ENCODE measurements at places on chromosomes 4 and X. TPM values are rescaled to one million over a fixed set of nuclear protein-coding genes. Genes with fewer than 3 reads are reported as not detected.
A peak's percentile ranks its signal among the peaks of the same experiment; 100 is the strongest.

The IQSEC2 gene
- total RNA-seq = 20.9 TPM

The ERAS gene
- 0.19 TPM for total RNA-seq

The TMPRSS11D gene
- total RNA-seq = not detected

The TBC1D8B gene
- total RNA-seq = 9.7 TPM

The FAM241A gene
- total RNA-seq = 2.9 TPM

GRCh38 chr4:68368691-68369131 is 18.8 kb upstream of the YTHDC1 start:
- DNase-seq = no peak
- no peaks in the 10 kb centered on the region for H3K4me1 ChIP-seq
- H3K4me3 ChIP-seq = peak overlapping the region; percentile 35

- no peaks in the 10 kb centered on the region for H3K27me3 ChIP-seq
- H3K4me3 ChIP-seq = no peak overlapping the region
- H3K4me1 ChIP-seq = peaks cover 21% of the 10 kb centered on the region
- no peaks in the 10 kb centered on the region for H3K36me3 ChIP-seq
- DNase-seq = no peak
- H3K27ac ChIP-seq = no peak overlapping the region
These were observed 14.6 kb downstream of the HERC3 start for GRCh38 chr4:88606832-88607231.

DNA sequence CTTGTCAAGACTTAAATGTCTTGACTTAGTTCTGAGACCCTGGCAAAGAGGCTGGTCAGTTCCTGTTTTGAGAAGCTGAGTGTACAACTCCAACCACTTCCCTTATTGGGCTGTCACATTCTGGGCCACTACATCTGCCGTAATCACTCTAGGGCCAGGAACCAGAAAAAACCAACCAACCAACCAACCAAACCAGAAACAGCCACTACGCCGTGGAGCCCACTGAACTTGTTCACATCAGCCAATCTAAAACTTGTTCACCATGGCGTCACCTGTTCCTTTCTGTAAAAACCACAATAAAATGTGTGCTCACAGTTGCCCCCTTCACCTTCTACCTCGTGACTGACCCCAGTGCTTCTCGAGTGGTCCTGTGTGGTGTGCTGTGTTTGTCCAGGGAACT is 107.3 kb downstream of the JADE1 start:
- no peak overlapping the region for H3K27ac ChIP-seq
- H3K27me3 ChIP-seq = no peaks in the 10 kb centered on the region
- DNase-seq = no peak
- H3K36me3 ChIP-seq = no peaks in the 10 kb centered on the region
- H3K4me1 ChIP-seq = no peaks in the 10 kb centered on the region

DNA sequence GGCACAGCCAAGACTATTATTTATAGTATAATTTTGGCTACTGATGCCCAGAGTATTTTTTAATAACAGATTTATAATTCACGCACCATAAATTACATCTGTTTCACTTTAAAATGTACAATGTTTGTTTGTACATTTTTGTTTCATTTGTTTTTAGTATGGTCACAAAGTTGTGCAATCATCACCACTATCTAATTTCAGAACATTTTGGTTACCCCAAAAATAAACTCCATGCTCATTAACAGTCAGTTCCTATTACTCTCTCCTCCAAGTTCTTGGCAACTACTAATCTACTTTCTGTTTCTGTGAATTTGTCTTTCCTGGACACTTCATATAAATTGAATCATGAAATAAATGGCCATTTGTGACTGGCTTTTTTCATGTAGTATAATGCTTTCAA is 176.7 kb downstream of the SH3BGRL start:
- H3K4me3 ChIP-seq = no peak overlapping the region
- no peaks in the 10 kb centered on the region for H3K27me3 ChIP-seq
- no peak overlapping the region for H3K27ac ChIP-seq
- no peaks in the 10 kb centered on the region for H3K36me3 ChIP-seq
- no peaks in the 10 kb centered on the region for H3K4me1 ChIP-seq

- DNase-seq = no peak
- H3K4me3 ChIP-seq = no peak overlapping the region
- no peaks in the 10 kb centered on the region for H3K27me3 ChIP-seq
- no peaks in the 10 kb centered on the region for H3K4me1 ChIP-seq
These were observed 139.6 kb downstream of the SPRY1 start for GRCh38 chr4:123536225-123536624.

DNA sequence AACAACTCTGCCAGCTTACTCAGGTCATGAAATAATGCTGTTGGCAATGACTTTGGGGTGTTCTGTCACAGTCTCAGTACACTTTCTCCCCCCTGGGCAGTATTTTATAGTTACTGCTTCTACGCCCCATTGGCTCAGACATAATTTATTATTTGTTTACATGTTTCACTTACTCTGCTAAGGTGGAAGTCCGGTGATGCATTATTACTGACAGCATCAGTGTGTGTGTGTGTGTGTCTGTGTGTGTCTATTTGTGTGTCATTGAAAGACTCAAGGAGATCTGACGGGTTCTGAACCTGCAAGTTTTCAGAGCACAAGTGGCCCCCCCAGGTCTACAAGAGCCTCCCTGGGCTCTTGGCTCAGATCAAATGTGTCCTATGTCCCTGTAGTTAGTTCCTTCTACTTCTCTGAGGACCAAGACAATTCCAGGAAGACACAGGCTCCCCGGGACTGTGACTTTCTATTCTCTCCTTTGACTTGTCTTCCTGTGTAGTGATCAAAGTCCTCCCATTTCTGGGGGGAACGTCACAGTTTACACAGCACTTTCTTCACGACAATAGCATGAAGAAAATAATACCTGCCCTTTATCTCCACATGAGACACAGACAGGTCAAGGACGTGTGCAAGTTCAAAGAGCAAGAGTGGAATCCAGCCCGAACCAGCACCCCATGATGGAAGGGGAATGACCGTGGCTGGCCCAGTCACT is 283.7 kb upstream of the GATB start:
- H3K36me3 ChIP-seq = no peaks in the 10 kb centered on the region
- H3K4me1 ChIP-seq = no peaks in the 10 kb centered on the region
- H3K4me3 ChIP-seq = no peak overlapping the region
- DNase-seq = peak; percentile 46
- H3K27ac ChIP-seq = no peak overlapping the region

GRCh38 chr4:147651563-147651962 is 32.4 kb downstream of the PRMT9 start:
- H3K27ac ChIP-seq = no peak overlapping the region
- H3K27me3 ChIP-seq = no peaks in the 10 kb centered on the region
- DNase-seq = no peak
- H3K4me1 ChIP-seq = no peaks in the 10 kb centered on the region
